Astrocyte (in vitro differentiated cells and primary cell): ENCODE measurements at places on chromosomes 11 and 22. TPM values are rescaled to one million over a fixed set of nuclear protein-coding genes. Genes with fewer than 3 reads are reported as not detected.

DNA sequence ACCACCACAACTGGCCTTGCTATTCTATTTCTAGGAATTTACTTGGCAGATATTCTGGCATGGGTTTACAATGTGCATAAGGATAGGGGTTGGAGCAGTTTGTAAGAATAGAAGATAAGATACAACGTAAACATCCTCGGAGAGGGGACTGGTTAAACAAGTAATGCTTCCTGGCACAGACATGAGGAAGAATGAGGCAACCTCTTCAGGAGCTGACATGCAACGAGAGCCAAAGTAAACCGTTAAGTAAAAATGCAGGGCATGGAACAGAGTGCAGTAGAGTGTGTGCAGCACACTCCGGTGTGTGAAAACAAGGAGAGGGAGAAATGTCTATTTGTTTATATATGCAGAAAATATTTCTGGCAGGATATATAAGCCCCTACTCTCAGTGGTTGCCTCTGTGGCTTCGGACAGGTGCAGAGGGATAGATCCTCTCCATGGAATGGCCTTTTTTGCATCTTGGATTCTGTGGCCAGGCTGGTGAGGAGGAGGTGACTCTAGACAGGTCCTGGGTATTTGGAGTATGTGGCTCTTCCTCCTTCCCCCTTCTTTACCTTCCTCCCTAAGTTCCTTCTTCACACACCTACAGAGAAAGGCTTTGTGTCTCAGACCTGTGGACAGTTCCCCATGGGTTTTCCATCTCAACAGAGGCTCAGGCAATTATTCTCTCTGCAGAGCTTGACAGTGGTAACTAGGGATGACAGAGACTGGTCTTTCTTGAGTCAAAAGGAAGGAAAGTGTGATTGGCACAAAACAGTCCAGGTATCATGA, 2.5 kb downstream of the RAB36 start:
- H3K27me3 ChIP-seq, result no peaks in the 10 kb centered on the region
- no peak overlapping the region for H3K4me3 ChIP-seq
- no peak overlapping the region for H3K27ac ChIP-seq
- H3K36me3 ChIP-seq, result no peaks in the 10 kb centered on the region
- DNase-seq, result peak; percentile 57

- no peak overlapping the region for H3K4me3 ChIP-seq
- DNase-seq, result no peak
- no peak overlapping the region for H3K27ac ChIP-seq
- peaks cover 3% of the 10 kb centered on the region for H3K4me1 ChIP-seq
- H3K27me3 ChIP-seq, result no peaks in the 10 kb centered on the region
Measured at GRCh38 chr11:132244846-132245245, 874.4 kb downstream of the NTM start.

DNA sequence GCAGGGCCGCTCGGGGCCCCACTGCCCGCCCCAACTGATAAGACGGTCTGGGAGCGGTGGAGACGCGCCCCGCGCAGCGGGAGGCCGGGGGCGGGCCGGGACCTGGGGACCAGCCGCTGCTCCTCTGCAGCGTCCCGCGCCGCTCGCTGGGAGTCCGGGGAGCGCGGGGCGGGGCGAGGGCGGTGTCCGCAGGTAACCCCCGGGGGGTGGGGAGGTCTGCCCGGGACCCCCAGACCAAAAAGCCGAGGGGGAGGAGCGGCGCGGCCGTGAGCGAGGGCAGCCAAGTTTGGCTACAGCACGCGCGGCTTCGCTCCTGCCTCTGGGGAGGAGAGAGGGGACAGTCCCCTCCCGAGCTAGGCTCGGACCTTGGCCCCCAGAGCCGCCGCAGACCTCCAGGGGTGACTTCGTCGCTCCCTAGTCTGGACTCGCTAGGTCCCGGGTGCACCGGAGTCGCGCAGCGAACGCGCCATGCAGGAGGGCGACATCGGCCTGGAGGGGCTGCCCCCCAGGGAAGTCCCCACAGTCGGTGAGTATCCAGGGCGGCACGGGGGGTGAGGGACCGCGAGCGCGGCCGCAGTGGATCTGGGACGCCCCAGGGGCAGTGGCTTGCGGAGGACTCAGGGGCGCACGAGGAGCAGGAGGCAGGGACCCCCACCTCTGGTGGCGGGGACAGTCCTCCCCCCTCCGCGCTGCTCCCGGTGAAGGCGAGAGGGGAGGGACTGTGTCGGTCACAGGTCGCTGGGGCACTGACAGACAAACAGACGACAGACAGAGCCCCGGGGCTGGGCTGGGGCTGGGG, 92.3 kb upstream of the ANO1 start:
- DNase-seq, result no peak
- H3K27me3 ChIP-seq, result peaks cover 33% of the 10 kb centered on the region
- peaks cover 8% of the 10 kb centered on the region for H3K4me1 ChIP-seq
- H3K36me3 ChIP-seq, result no peaks in the 10 kb centered on the region
- no peak overlapping the region for H3K27ac ChIP-seq

DNA sequence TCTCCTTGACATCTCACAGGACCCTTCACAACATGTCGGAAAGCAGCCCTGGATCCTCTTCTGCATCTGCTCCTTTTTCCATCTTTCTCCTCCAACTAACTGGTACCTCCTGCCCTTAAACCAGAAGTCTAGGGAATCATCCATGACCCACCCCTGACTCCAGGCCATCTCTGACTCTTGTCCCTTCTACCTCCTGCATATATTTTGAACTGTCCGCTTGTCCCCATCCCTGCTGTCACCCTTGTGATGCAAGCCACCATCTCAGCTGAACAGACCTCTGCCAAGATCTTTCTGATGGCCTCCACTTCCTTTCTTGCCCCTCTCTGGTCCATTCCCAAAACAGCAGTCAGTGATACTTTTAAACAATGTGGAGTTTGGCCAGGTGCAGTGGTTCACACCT, 7.0 kb downstream of the RIBC2 start:
- DNase-seq, result no peak
- no peaks in the 10 kb centered on the region for H3K4me1 ChIP-seq
- no peaks in the 10 kb centered on the region for H3K27me3 ChIP-seq
- no peak overlapping the region for H3K27ac ChIP-seq

- H3K36me3 ChIP-seq, result no peaks in the 10 kb centered on the region
- peak overlapping the region; percentile 67 for H3K4me3 ChIP-seq
- peaks cover 6% of the 10 kb centered on the region for H3K4me1 ChIP-seq
- no peak overlapping the region for H3K27ac ChIP-seq
- DNase-seq, result peak; percentile 9
- H3K27me3 ChIP-seq, result no peaks in the 10 kb centered on the region
Measured at GRCh38 chr11:132943357-132943705, 589.0 kb downstream of the OPCML start.

DNA sequence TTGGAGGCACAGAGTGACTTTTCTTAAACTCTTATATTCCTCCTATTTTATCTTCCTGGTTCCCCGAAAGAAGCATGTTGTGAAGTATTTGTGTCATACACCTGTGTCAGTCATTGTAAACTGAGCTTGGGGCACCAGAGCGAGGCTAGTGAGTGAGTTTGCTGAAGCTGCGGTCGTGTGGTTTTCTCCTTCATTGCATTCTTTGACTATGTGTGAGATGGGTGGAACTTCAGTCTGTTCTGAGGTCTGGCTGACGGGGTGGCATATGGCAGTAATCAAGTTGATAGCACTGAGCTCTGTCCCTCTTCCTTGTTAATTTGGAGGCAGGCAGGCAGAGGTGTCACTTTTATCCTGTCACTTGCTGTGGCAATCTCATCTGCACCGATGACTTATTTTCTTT, 4.2 kb downstream of the VPS26B start:
- H3K36me3 ChIP-seq, result peaks cover 5% of the 10 kb centered on the region
- no peak overlapping the region for H3K27ac ChIP-seq
- DNase-seq, result peak; percentile 45
- H3K4me1 ChIP-seq, result peaks cover 19% of the 10 kb centered on the region

GRCh38 chr11:8671651-8672062, 10.8 kb downstream of the TRIM66 start:
- no peaks in the 10 kb centered on the region for H3K27me3 ChIP-seq
- no peaks in the 10 kb centered on the region for H3K36me3 ChIP-seq
- DNase-seq, result peak; percentile 85
- H3K27ac ChIP-seq, result peak overlapping the region; percentile 74
- H3K4me3 ChIP-seq, result peak overlapping the region; percentile 13
- H3K4me1 ChIP-seq, result peaks cover 24% of the 10 kb centered on the region

GRCh38 chr11:45094958-45095690, 51.3 kb upstream of the PRDM11 start:
- H3K27ac ChIP-seq, result no peak overlapping the region
- H3K36me3 ChIP-seq, result no peaks in the 10 kb centered on the region
- H3K27me3 ChIP-seq, result peaks cover 37% of the 10 kb centered on the region
- H3K4me1 ChIP-seq, result peaks cover 18% of the 10 kb centered on the region
- H3K4me3 ChIP-seq, result no peak overlapping the region

MMP12 gene
- not detected in 2 replicates for total RNA-seq
